ENCODE measurements at places on chromosomes 5 and 9.

DNA sequence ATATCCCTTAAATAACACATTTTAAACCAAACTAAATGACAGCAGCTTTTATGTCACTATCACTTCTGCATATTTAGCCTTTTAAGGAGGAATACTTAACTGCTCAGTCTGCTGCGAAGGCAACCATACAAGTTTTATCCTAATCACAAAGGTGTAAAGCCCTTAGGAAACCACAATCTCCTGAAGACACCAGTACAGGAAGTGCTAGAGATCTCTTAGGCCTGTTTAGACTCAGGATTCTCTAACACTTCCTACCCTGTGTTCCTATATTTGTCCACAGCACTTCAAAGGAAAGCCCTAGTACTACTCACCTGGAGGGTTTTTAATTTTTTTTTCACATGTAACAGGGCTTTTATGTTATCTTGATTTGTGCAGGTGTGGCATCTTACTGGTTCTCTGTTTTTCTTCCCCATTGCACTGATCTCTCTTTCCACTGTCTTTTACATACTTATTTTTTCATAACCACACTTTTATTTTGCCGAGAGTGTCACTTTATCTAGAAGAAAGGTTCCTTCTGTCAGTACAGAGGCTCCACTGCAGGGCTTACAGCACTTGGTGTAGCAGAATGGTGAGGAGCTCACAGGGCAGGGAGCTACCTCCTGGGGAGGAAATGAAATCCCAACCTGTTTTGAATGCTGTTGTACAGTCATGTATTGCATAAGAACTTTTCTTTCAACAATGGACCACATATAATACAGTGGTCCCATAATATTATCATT lies 1060.6 kb upstream of the ACO1 start:
- peaks cover 3% of the 10 kb centered on the region for H3K36me3 ChIP-seq
- DNase-seq = no peak
- peaks cover 5% of the 10 kb centered on the region for H3K27me3 ChIP-seq
- peaks cover 17% of the 10 kb centered on the region for H3K4me1 ChIP-seq
- H3K4me3 ChIP-seq = no peak overlapping the region

DNA sequence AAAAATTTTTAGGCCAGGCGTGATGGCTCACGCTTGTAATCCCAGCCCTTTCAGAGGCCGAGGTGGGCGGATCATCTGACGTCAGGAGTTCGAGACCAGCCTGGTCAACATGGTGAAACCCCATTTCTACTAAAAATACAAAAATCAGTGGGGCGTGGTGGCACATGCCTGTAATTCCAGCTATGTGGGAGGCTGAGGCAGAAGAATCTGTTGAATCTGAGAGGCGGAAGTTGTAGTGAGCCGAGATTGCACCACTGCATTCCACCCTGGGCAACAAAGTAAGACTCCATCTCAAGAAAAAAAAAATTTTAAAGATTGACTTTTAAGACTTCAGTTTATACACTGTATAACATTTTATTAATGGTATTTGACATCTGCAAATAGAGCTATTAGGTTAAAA lies 60.1 kb upstream of the GNAQ start:
- H3K27me3 ChIP-seq = peaks cover 2% of the 10 kb centered on the region
- no peak overlapping the region for H3K27ac ChIP-seq
- no peak for DNase-seq
- no peaks in the 10 kb centered on the region for H3K4me1 ChIP-seq
- H3K36me3 ChIP-seq = no peaks in the 10 kb centered on the region
- no peak overlapping the region for H3K4me3 ChIP-seq

GRCh38 chr9:84206801-84207370 lies 133.7 kb downstream of the SLC28A3 start:
- H3K4me1 ChIP-seq = peaks cover 8% of the 10 kb centered on the region
- no peak for DNase-seq
- H3K27ac ChIP-seq = no peak overlapping the region
- H3K36me3 ChIP-seq = no peaks in the 10 kb centered on the region
- H3K27me3 ChIP-seq = peaks cover 3% of the 10 kb centered on the region

DNA sequence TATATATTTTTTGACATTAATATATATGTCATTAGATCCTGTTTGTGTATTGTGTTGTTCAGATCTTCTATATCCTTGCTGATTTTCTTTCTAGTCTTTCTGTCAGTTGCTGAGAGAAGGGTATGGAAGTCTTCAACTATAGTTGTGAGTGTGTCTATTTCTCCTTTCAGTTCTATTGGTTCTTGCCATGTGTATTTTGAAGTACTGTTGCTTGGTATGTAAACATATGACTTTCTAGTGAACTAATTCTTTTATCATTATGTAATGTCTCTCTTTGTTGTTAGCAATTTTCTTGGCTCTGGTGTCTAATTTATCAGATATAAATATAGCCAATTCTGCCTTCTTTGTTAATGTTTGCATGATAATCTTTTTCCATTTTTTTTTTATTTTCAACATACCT lies 84.3 kb upstream of the CAST start:
- H3K27ac ChIP-seq = no peak overlapping the region
- no peak overlapping the region for H3K4me3 ChIP-seq
- no peaks in the 10 kb centered on the region for H3K27me3 ChIP-seq
- no peaks in the 10 kb centered on the region for H3K36me3 ChIP-seq
- H3K4me1 ChIP-seq = no peaks in the 10 kb centered on the region
- no peak for DNase-seq

DNA sequence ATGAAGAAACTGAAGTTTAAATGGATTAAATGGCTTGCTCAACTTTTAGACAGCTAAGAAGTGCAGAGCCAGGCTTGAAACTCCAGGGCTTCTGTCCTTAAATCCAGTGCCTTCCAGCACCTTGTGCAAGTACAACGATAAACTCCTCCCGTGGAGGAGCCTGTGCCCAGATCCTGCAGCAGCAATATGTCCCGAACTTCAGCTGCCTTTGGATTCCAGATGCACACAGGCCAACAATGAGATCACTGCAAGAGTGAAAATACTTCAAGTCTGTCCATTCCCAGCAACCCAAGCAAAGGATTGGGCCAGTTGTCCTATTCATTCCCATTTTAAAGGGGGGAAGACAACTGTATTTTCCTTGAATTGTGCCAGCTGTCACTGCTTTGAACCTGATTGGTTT lies 199.6 kb downstream of the CRB2 start:
- H3K36me3 ChIP-seq = no peaks in the 10 kb centered on the region
- H3K27me3 ChIP-seq = peaks cover 6% of the 10 kb centered on the region
- no peak for DNase-seq

GRCh38 chr5:38518341-38518740 lies 38.1 kb downstream of the LIFR start:
- no peak overlapping the region for H3K4me3 ChIP-seq
- DNase-seq = no peak
- H3K27me3 ChIP-seq = peaks cover 8% of the 10 kb centered on the region
- H3K27ac ChIP-seq = no peak overlapping the region
- peaks cover 37% of the 10 kb centered on the region for H3K36me3 ChIP-seq

DNA sequence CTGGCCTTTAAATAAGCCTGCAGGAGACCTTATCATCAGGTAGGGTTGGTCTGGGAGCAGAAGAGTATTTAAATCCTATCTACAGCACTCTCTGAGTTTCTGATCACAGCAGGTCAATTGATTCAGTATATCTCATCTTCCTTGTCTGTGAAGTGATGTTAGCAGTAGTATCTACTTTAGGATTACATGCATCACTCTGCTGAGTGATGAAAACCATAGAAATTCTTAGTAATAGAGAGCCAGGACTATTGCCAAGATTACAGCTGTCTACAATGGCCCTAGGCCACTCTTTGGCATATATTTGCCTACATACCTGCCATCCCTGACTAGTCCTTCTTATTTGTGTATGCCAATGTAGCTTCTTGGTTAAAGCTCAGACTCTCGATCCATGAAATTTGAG lies 183.8 kb downstream of the ASTN2 start:
- H3K27me3 ChIP-seq = no peaks in the 10 kb centered on the region
- no peaks in the 10 kb centered on the region for H3K36me3 ChIP-seq
- no peak for DNase-seq
- no peak overlapping the region for H3K4me3 ChIP-seq

GRCh38 chr5:147822686-147823491 lies 8.6 kb downstream of the SPINK1 start:
- no peaks in the 10 kb centered on the region for H3K27me3 ChIP-seq
- H3K27ac ChIP-seq = no peak overlapping the region
- no peaks in the 10 kb centered on the region for H3K4me1 ChIP-seq

DNA sequence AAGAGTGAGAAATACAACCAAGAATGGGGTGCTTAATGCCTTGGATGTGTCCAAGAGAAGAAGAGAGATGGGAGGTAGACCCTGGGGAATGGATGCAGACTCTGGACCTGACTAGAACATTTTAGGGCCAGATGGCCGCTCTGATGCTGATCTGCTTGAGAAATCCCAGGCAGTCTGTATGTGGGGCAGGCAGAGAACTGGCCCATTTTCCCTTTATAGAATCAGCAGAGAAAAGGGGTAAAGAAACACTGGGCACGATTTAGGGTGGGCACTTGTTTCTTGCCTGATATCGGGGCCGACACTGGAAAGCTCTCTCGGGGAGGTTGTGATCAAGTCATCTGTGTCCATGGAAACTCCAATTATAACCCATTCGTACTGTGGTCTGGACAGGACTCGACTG lies 118.5 kb upstream of the FSTL4 start:
- H3K36me3 ChIP-seq = no peaks in the 10 kb centered on the region
- no peak for DNase-seq
- no peaks in the 10 kb centered on the region for H3K4me1 ChIP-seq
- peaks cover 5% of the 10 kb centered on the region for H3K27me3 ChIP-seq
- no peak overlapping the region for H3K27ac ChIP-seq

- peaks cover 17% of the 10 kb centered on the region for H3K27me3 ChIP-seq
- H3K4me3 ChIP-seq = peak overlapping the region; percentile 79
- H3K4me1 ChIP-seq = peaks cover 17% of the 10 kb centered on the region
Measured at GRCh38 chr5:179820127-179820482, 600 bp upstream of the SQSTM1 start.

GRCh38 chr5:146828385-146828784 lies 50.2 kb downstream of the PPP2R2B start:
- no peaks in the 10 kb centered on the region for H3K36me3 ChIP-seq
- H3K27me3 ChIP-seq = no peaks in the 10 kb centered on the region
- no peak for DNase-seq

DNA sequence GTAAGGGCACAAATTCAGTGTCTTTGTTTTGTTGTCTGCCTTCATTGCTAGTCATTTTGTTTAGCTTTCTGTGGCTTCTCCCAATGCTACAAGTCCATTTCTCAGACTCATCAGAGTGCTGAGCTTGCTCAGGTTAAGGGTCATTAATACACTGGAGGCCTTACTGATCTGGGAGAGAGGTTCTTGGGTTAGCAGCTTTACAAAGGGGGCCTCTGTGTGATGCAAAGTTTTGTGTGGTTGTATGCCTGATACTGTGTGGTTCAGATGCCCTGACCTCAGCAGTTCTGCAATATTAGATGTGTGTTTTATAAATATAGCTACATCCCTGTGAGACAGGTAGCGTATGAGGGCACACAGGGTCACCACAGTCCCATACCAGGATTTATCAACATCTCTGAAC lies 34.8 kb upstream of the SMARCA2 start:
- no peak overlapping the region for H3K27ac ChIP-seq
- H3K4me1 ChIP-seq = no peaks in the 10 kb centered on the region
- DNase-seq = no peak
- no peaks in the 10 kb centered on the region for H3K27me3 ChIP-seq
- no peak overlapping the region for H3K4me3 ChIP-seq

- H3K36me3 ChIP-seq = no peaks in the 10 kb centered on the region
- H3K4me3 ChIP-seq = no peak overlapping the region
- DNase-seq = no peak
Measured at GRCh38 chr9:108049026-108049607, 559.5 kb upstream of the KLF4 start.

DNA sequence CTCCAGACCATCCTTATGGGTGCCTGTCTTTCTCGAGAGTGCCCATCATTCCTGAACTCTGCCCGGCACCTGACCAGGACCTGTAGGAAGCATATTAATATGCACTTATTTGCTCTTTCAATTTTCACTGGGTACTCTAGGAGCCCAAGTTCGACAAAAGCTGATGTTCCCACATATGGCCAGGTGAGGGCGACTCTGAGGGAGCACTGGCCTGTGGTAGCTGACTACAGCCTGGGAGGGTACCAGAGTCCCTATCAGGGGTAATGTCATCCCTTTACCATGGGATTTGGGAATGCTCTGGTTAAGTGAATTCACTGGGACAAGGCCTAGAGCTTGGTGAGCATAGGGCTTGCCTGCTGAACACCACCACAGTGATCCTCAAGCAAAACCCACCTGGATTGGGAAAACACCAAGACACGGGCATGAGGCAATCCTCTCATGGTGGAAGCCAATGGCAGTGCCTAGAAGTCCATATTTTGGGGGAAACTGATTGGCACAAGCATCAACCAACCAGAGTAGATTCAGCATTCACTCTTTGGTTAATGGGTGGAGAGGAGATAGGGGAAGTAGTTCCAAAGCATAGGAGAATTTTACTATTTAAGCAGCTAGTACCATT lies 112.2 kb downstream of the MTX3 start:
- peaks cover 4% of the 10 kb centered on the region for H3K4me1 ChIP-seq
- no peak overlapping the region for H3K27ac ChIP-seq
- no peaks in the 10 kb centered on the region for H3K36me3 ChIP-seq
- no peak overlapping the region for H3K4me3 ChIP-seq
- no peaks in the 10 kb centered on the region for H3K27me3 ChIP-seq

- no peak overlapping the region for H3K4me3 ChIP-seq
- no peak overlapping the region for H3K27ac ChIP-seq
- H3K4me1 ChIP-seq = peaks cover 3% of the 10 kb centered on the region
- no peak for DNase-seq
- H3K36me3 ChIP-seq = no peaks in the 10 kb centered on the region
- no peaks in the 10 kb centered on the region for H3K27me3 ChIP-seq
Measured at GRCh38 chr5:38612851-38613250, 56.4 kb upstream of the LIFR start.

GRCh38 chr5:94715768-94716167 lies 97.3 kb downstream of the SLF1 start:
- H3K27me3 ChIP-seq = no peaks in the 10 kb centered on the region
- no peaks in the 10 kb centered on the region for H3K4me1 ChIP-seq
- no peak for DNase-seq
- no peaks in the 10 kb centered on the region for H3K36me3 ChIP-seq
- no peak overlapping the region for H3K27ac ChIP-seq

GRCh38 chr9:38214432-38214831 lies 145.4 kb upstream of the SHB start:
- H3K4me1 ChIP-seq = peaks cover 36% of the 10 kb centered on the region
- no peak for DNase-seq
- peak overlapping the region; percentile 89 for H3K27ac ChIP-seq
- H3K27me3 ChIP-seq = peaks cover 7% of the 10 kb centered on the region
- peaks cover 6% of the 10 kb centered on the region for H3K36me3 ChIP-seq

Data from endothelial cell (in vitro differentiated cells).